ENCODE measurements at places on chromosomes 11 and 22. TPM values are rescaled to one million over a fixed set of nuclear protein-coding genes. Genes with fewer than 3 reads are reported as not detected.

- no peak within 1 kb of the TSS for H3K27ac ChIP-seq
- DNase-seq, result no peak
- H3K27me3 ChIP-seq, result peaks cover 3% of the 10 kb centered on the region
These were observed at the start of gene TBX10 for GRCh38 chr11:67639438-67639859. TSS of gene TBX10 (minus strand) at chr11:67639763. CDS start at chr11:67639472, 291 bp downstream.

DNA sequence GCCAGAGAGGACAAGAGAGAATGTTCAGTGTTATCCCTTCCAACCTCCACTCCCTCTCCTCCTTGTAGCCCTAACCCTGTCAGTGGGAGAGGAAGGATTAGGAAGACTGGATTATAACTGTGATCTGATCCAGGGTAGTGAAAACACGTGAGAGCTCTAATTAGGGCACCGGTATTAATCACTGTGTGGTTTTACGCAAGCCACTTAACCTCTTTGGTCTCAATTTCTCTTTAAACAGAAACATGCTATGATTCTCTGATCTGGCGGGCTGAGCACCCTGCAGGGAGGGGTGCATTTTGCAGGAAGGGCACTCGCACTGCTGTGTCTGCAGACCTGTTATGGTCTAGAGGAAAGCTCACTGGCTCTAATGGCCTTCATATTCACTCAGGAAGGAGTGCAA lies 11.5 kb downstream of the RPL27A start:
- peaks cover 10% of the 10 kb centered on the region for H3K4me1 ChIP-seq
- no peaks in the 10 kb centered on the region for H3K27me3 ChIP-seq
- no peak for DNase-seq

GRCh38 chr11:101920992-101921391 lies 4.7 kb upstream of the ANGPTL5 start:
- H3K27ac ChIP-seq, result no peak overlapping the region
- DNase-seq, result no peak
- no peak overlapping the region for H3K4me3 ChIP-seq
- peaks cover 6% of the 10 kb centered on the region for H3K4me1 ChIP-seq

GRCh38 chr11:130636722-130637464 lies 188.4 kb downstream of the ADAMTS15 start:
- H3K4me1 ChIP-seq, result no peaks in the 10 kb centered on the region
- no peak overlapping the region for H3K27ac ChIP-seq
- peaks cover 5% of the 10 kb centered on the region for H3K27me3 ChIP-seq
- H3K36me3 ChIP-seq, result no peaks in the 10 kb centered on the region
- no peak overlapping the region for H3K4me3 ChIP-seq

- H3K27me3 ChIP-seq, result no peaks in the 10 kb centered on the region
- H3K27ac ChIP-seq, result no peak overlapping the region
- H3K4me1 ChIP-seq, result no peaks in the 10 kb centered on the region
- H3K36me3 ChIP-seq, result no peaks in the 10 kb centered on the region
- no peak overlapping the region for H3K4me3 ChIP-seq
These were observed 133.4 kb downstream of the DCDC1 start for GRCh38 chr11:31236143-31236542.

GRCh38 chr11:611001-611996 lies 4.5 kb downstream of the IRF7 start:
- no peaks in the 10 kb centered on the region for H3K27me3 ChIP-seq
- H3K27ac ChIP-seq, result no peak overlapping the region
- peaks cover 22% of the 10 kb centered on the region for H3K4me1 ChIP-seq
- H3K4me3 ChIP-seq, result no peak overlapping the region

DNA sequence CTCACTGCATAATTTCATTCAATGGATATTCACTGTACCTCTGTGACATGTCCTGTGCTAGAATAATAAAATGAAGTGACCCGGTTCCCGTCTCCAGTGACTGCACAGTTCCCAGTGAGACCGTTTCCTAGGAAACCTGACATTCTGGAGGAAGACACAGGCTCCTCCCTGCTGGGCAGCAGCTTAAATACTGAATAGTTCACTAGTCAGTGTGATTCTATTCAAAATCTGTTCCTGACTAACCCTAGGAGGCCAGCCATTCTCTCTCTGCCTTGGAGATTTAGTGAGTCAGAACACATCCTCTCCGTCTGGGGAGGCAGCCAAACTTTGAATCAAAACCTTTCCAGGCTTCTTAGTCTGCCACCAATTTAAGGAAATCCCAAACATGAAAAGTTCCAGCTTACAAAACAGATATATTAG lies 11.3 kb downstream of the TRIM66 start:
- peaks cover 14% of the 10 kb centered on the region for H3K36me3 ChIP-seq
- no peak overlapping the region for H3K4me3 ChIP-seq
- H3K27ac ChIP-seq, result no peak overlapping the region
- H3K27me3 ChIP-seq, result no peaks in the 10 kb centered on the region
- DNase-seq, result no peak
- peaks cover 3% of the 10 kb centered on the region for H3K4me1 ChIP-seq

- no peak overlapping the region for H3K4me3 ChIP-seq
- no peaks in the 10 kb centered on the region for H3K4me1 ChIP-seq
- H3K36me3 ChIP-seq, result no peaks in the 10 kb centered on the region
- DNase-seq, result no peak
These were observed 33.7 kb upstream of the EED start for GRCh38 chr11:86210898-86211297.

DNA sequence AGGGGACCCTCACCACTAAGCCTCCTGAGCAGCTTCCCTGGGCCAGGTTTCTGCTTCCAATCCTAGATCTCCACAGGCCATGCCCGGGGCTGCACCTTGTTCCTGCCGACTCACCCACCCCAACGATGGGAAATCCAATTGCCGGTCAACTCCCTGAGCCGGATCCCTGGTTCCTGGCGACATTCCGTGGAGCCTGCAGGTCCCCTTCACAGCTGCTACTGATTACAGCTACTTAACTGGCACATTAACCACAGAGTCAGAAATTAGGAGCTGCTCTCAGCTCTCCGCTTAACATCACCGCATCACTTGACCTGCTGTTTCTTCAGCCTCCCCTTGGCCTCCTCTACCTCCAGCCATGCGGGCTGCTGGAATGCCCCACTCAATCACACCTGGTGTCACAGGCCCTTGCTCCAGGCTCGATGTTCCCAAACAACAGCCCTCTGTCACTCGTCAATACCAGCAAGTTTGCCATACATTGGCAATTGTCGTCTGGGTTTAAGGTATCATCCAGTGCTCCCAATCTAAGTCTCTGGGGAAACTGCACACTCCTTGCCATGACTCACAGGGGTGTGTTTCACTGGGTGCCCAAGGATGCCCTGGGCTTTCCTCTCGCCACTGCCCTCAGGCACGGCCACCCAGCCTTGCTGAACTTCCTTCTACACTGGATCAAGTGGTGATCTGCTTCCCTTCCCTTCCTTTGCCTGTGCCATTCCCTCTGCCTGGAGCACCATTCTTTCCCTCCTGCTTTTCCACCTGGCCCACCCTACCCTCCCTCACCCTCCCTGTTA lies 181.0 kb downstream of the MN1 start:
- H3K27me3 ChIP-seq, result peaks cover 4% of the 10 kb centered on the region
- DNase-seq, result no peak
- no peaks in the 10 kb centered on the region for H3K36me3 ChIP-seq
- no peak overlapping the region for H3K27ac ChIP-seq

GRCh38 chr11:71566081-71566620 lies 788 bp downstream of the KRTAP5-10 start:
- no peaks in the 10 kb centered on the region for H3K36me3 ChIP-seq
- H3K4me3 ChIP-seq, result no peak overlapping the region
- no peak overlapping the region for H3K27ac ChIP-seq

DNA sequence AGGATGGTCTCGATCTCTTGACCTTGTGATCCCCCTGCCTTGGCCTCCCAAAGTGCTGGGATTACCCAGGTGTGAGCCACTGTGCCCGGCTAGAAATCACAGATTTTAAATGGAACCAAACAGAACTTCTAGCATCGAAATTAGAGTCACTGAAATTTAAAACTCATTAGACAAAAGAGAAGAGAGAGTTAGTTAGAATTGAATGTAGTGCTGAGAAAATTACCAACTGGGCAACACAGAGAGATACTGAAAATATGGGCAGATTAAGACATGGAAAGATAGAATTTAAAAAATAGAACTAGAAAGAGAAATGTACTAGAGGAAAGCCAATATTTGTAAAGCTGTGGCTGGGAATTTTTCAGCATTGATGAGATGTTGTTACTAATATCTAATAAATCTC lies 217.9 kb downstream of the TBC1D22A start:
- peaks cover 36% of the 10 kb centered on the region for H3K36me3 ChIP-seq
- no peak overlapping the region for H3K27ac ChIP-seq
- DNase-seq, result no peak
- no peak overlapping the region for H3K4me3 ChIP-seq

DNA sequence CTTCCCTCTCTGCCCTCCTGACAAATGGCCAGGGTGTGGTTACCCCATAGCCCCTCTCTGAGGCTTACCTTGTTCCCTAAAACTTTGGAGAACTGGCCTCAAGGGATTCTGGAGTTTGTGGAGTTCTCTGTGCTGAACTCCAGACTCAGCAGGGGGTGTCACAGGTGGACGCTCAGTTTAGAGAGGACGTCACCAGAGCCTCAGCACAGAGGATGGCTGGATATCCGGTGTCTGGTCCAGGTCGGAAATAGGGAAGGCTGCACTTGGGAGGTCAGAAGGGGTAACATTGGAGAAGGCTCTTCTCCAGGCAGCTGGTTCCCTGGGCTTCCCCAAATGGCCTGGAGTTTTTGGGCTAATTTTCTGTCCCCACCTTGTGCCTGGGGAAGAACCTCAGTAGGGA lies 64.2 kb downstream of the ADAMTS15 start:
- H3K36me3 ChIP-seq, result no peaks in the 10 kb centered on the region
- no peak overlapping the region for H3K4me3 ChIP-seq
- no peak for DNase-seq
- peaks cover 16% of the 10 kb centered on the region for H3K27me3 ChIP-seq
- H3K27ac ChIP-seq, result no peak overlapping the region

GRCh38 chr11:9815486-9816136 lies 151.7 kb downstream of the SWAP70 start:
- no peak overlapping the region for H3K27ac ChIP-seq
- DNase-seq, result no peak
- peaks cover 8% of the 10 kb centered on the region for H3K36me3 ChIP-seq

- H3K27ac ChIP-seq, result no peak overlapping the region
- no peak overlapping the region for H3K4me3 ChIP-seq
- no peak for DNase-seq
- H3K36me3 ChIP-seq, result no peaks in the 10 kb centered on the region
These were observed 145.7 kb downstream of the TENM4 start for GRCh38 chr11:79294845-79295731.

- H3K36me3 ChIP-seq, result no peaks in the 10 kb centered on the region
- peaks cover 20% of the 10 kb centered on the region for H3K27me3 ChIP-seq
- no peak overlapping the region for H3K4me3 ChIP-seq
- H3K27ac ChIP-seq, result no peak overlapping the region
- H3K4me1 ChIP-seq, result no peaks in the 10 kb centered on the region
These were observed 123.7 kb upstream of the NECTIN1 start for GRCh38 chr11:119852741-119853140.

GRCh38 chr11:112318184-112318591 lies 57.5 kb upstream of the PLET1 start:
- H3K27me3 ChIP-seq, result no peaks in the 10 kb centered on the region
- DNase-seq, result no peak
- H3K4me1 ChIP-seq, result no peaks in the 10 kb centered on the region

- DNase-seq, result no peak
- no peak within 1 kb of the TSS for H3K27ac ChIP-seq
- H3K36me3 ChIP-seq, result no peaks in the 10 kb centered on the region
- peaks cover 51% of the 10 kb centered on the region for H3K27me3 ChIP-seq
These were observed at the start of gene HOATZ for GRCh38 chr11:111514216-111515031. TSS of gene HOATZ (plus strand) at chr11:111514778. CDS start at chr11:111514785, 7 bp downstream.

The CDHR5 gene
- polyA plus RNA-seq, result not detected

The TBX10 gene
- polyA plus RNA-seq, result not detected

Measured in naive B cell (primary cell).